Endothelial cell (in vitro differentiated cells): ENCODE measurements at places on chromosomes 4 and X. TPM values are rescaled to one million over a fixed set of nuclear protein-coding genes. Genes with fewer than 3 reads are reported as not detected.

DNA sequence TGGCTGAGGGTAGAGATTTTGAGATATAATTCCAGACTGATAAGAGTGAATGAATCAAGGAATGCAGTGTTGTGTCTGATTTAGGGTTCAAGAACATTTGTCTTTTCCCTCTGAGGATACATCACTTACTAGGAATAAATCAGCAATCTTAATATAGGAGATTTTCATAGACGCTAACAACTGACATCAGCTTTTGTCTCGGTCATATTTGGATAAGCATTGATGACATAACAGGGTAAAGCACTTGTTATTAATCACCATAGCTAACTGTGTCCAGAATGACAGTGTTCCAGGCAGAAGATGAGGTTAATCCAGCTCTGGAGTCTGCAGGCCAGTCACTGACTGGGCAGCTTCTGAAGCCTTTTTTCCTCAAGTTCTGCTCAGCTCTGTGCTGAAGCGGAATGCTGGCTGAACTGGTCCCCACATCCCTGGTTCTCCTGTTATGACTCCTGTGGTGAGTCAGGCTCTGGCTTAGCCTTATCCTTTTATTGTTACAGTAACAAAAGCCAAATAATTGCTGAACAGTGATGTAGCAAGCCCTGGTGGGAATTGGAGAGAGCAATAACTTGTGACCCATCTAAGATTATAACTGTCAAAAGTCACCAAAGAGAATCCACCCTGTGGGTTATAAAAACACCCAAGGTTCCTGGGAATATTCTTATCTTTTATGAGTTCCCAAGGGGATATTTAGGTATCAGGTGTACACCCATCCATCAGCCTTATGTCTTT, 41.8 kb downstream of the FNIP2 start:
- peak overlapping the region; percentile 44 for H3K27ac ChIP-seq
- no peak for DNase-seq
- peaks cover 30% of the 10 kb centered on the region for H3K4me1 ChIP-seq
- H3K4me3 ChIP-seq = no peak overlapping the region
- no peaks in the 10 kb centered on the region for H3K27me3 ChIP-seq

The LGI2 gene
- 0.18 TPM for total RNA-seq

GRCh38 chr4:76105652-76106051, 31.1 kb downstream of the ART3 start:
- no peak overlapping the region for H3K4me3 ChIP-seq
- no peaks in the 10 kb centered on the region for H3K4me1 ChIP-seq
- no peak overlapping the region for H3K27ac ChIP-seq
- no peaks in the 10 kb centered on the region for H3K36me3 ChIP-seq
- DNase-seq = no peak

DNA sequence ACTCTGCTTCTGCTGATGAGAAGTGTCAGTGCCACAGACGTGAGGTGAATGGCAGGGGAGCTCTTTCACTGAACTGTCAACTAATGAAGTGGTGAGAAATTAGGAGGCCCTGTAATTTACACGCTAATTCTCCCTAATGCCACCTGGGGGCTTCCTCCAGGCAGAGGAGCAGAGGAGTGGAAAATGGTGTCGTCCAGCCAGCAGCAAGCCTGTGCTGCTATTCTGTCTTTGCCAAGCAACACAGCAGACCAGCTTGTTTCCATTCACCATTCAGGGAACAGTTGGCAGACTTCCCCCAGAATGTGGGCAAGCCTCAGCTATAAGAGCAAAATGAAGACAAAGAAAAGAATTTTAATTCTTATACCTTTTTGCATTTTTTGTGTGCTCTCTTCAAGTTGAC, 245.2 kb upstream of the TET2 start:
- no peaks in the 10 kb centered on the region for H3K27me3 ChIP-seq
- no peak overlapping the region for H3K27ac ChIP-seq
- H3K4me3 ChIP-seq = no peak overlapping the region
- no peaks in the 10 kb centered on the region for H3K4me1 ChIP-seq

The UGT2A3 gene
- not detected for total RNA-seq

DNA sequence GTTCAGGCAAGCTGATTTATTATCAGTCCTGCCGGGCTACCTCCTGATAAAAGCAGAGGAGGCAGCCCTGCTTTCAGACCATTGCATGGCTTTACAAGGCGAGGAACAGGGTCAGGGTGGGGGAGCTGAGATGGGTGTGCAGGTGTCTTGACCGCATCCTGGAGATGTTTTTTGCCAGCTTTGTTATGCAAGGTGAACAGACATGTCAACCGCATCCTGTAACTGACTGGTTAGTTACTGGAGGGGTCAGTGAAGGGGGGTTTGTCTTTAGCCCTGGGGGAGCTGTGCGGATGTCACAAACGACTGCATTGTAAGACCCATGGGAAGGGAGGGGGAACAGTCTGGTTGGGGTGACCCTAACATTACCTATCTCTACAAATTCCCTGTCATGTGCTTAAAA, 10.0 kb downstream of the ADAM29 start:
- H3K4me1 ChIP-seq = peaks cover 4% of the 10 kb centered on the region
- DNase-seq = no peak
- H3K36me3 ChIP-seq = no peaks in the 10 kb centered on the region
- H3K4me3 ChIP-seq = no peak overlapping the region
- H3K27ac ChIP-seq = no peak overlapping the region
- no peaks in the 10 kb centered on the region for H3K27me3 ChIP-seq

DNA sequence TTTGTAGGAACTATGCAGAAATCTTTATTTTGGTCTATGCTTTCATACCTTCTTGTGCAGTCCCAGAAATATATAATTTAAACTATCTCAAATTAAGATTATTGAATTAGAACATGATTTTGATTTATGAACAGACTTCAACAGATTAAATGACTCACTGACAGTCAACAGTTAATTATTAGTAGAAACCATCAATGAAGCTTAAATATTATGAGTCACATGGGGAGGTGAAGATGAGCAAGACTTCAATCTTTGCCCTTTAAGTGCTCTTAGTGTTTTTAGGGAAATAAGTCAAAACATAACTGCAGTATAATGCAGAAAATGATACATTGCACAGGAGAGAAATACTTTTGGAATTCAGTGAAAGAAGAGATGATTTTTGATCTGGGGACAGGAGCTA, 81.5 kb upstream of the BMP3 start:
- H3K27me3 ChIP-seq = peaks cover 2% of the 10 kb centered on the region
- DNase-seq = no peak
- no peak overlapping the region for H3K27ac ChIP-seq
- H3K4me3 ChIP-seq = no peak overlapping the region
- no peaks in the 10 kb centered on the region for H3K36me3 ChIP-seq
- H3K4me1 ChIP-seq = no peaks in the 10 kb centered on the region

GRCh38 chrX:12824944-12825343, 33.7 kb downstream of the PRPS2 start:
- no peaks in the 10 kb centered on the region for H3K36me3 ChIP-seq
- peaks cover 4% of the 10 kb centered on the region for H3K27me3 ChIP-seq
- no peak overlapping the region for H3K4me3 ChIP-seq
- no peak overlapping the region for H3K27ac ChIP-seq
- peaks cover 4% of the 10 kb centered on the region for H3K4me1 ChIP-seq
- DNase-seq = no peak

- peak within 1 kb of the TSS; percentile 98 for H3K4me3 ChIP-seq
- H3K27ac ChIP-seq = peak within 1 kb of the TSS; percentile 75
- peak; percentile 76 for DNase-seq
- H3K36me3 ChIP-seq = no peaks in the 10 kb centered on the region
- peaks cover 7% of the 10 kb centered on the region for H3K27me3 ChIP-seq
- peaks cover 14% of the 10 kb centered on the region for H3K4me1 ChIP-seq
These were observed at the start of gene ADGRA3 for GRCh38 chr4:22515888-22516541. TSS of gene ADGRA3 (minus strand) at chr4:22516066. CDS start at chr4:22515784, 282 bp downstream.

DNA sequence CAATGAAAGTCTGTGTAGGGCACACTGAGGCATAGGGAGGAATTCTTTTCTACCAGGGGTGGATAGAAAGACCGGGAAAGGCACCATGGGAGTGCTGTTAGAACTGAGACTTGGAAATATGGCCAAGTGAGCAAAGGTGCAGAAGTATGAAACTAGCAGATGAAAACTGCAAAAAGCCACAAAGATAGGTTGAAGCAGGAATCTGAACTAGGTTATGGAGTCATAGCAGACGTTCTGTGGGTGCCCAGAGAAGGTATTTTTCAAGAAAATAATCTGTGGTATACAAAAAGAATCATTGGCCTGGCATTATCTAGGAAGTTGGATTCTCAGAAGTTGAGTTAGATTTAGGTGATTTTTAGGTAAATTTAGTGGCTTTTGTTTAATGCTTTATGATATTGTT, 48.5 kb downstream of the SMAD1 start:
- H3K4me3 ChIP-seq = no peak overlapping the region
- peaks cover 6% of the 10 kb centered on the region for H3K36me3 ChIP-seq
- DNase-seq = no peak
- H3K27me3 ChIP-seq = no peaks in the 10 kb centered on the region

The IL1RAPL1 gene
- total RNA-seq = 0.18 TPM

The RIPPLY1 gene
- not detected for total RNA-seq

- peaks cover 29% of the 10 kb centered on the region for H3K4me1 ChIP-seq
- no peaks in the 10 kb centered on the region for H3K27me3 ChIP-seq
- no peak for DNase-seq
- H3K27ac ChIP-seq = no peak overlapping the region
- H3K4me3 ChIP-seq = no peak overlapping the region
- H3K36me3 ChIP-seq = peaks cover 11% of the 10 kb centered on the region
These were observed 47.2 kb downstream of the APBB2 start for GRCh38 chr4:41167191-41167590.

DNA sequence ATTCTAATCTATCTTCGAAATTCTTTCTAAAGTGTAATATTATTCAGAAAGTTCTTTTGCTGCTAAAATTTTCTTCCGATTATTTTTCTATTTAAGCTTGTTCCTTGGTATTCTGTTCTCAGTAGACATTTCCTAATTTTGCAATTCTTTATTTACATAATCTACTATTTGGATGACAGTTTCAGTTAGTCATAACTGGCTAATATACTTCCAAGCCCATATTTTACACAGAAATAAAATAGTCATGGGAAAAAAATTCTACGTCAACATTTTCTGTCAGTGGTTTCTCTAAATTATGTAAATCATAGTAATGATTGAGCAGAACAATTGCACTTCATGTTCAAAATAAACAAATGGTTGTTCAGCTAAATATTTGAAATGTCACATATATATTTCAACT, 178.0 kb upstream of the ANKRD50 start:
- H3K27me3 ChIP-seq = no peaks in the 10 kb centered on the region
- no peaks in the 10 kb centered on the region for H3K36me3 ChIP-seq
- H3K4me1 ChIP-seq = no peaks in the 10 kb centered on the region
- no peak overlapping the region for H3K27ac ChIP-seq
- no peak overlapping the region for H3K4me3 ChIP-seq

- H3K27me3 ChIP-seq = peaks cover 1% of the 10 kb centered on the region
These were observed 18.4 kb upstream of the SORCS2 start for GRCh38 chr4:7173841-7174449.

GRCh38 chrX:151042842-151043241, 59.7 kb downstream of the HMGB3 start:
- no peaks in the 10 kb centered on the region for H3K36me3 ChIP-seq
- no peak overlapping the region for H3K27ac ChIP-seq
- DNase-seq = no peak
- H3K4me3 ChIP-seq = no peak overlapping the region

DNA sequence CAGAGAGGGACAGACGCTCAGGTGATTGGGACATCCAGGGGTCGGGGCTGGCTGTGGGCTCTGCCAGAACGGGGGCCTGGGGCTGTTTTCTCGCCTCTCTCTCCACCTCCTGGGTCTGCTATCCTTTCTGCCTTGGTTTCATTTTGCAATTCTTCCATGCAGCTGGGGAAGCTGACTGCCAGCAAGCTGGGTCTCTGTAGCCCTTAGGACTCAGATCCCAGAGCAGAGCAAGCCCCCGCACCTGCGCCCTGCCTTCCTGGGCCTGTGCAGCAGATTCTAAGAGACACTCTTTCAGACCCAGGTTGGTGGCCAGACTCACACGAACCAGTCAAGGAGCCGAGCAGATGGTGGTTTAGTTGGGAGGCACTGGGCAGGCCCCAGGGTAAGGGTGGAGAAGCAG, 59.1 kb upstream of the GRPEL1 start:
- H3K36me3 ChIP-seq = no peaks in the 10 kb centered on the region
- peaks cover 7% of the 10 kb centered on the region for H3K27me3 ChIP-seq
- H3K4me1 ChIP-seq = no peaks in the 10 kb centered on the region

DNA sequence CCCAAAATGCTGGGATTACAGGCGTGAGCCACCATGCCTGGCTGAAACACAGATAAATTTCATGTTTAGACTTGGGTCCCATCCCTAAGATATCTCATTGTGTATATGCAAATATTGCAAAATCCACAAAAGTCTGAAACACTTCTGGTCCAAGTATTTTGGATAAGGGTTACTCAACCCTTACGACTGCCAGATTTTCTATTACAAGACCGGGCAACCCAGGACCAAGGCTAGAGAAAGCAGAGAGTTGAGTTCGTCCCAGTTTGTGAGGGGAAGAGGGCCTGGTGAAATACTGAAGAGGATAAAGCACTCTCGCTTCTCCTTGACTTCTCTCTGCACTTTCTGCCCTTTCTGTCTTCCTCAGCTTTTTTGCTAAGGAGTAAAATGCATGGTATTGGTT, 34.5 kb downstream of the ZFX start:
- no peak overlapping the region for H3K4me3 ChIP-seq
- H3K27ac ChIP-seq = no peak overlapping the region
- H3K4me1 ChIP-seq = no peaks in the 10 kb centered on the region
- peaks cover 8% of the 10 kb centered on the region for H3K36me3 ChIP-seq
- H3K27me3 ChIP-seq = no peaks in the 10 kb centered on the region

GRCh38 chr4:153222707-153223426, 18.6 kb downstream of the TRIM2 start:
- peaks cover 9% of the 10 kb centered on the region for H3K27me3 ChIP-seq
- H3K4me3 ChIP-seq = peak overlapping the region; percentile 93
- H3K4me1 ChIP-seq = peaks cover 27% of the 10 kb centered on the region
- DNase-seq = peak; percentile 57
- H3K27ac ChIP-seq = peak overlapping the region; percentile 86

The GRIA3 gene
- 0.51 TPM for total RNA-seq

GRCh38 chr4:169383724-169384123, 113.0 kb upstream of the SH3RF1 start:
- H3K4me3 ChIP-seq = no peak overlapping the region
- no peaks in the 10 kb centered on the region for H3K27me3 ChIP-seq
- H3K4me1 ChIP-seq = no peaks in the 10 kb centered on the region
- H3K36me3 ChIP-seq = no peaks in the 10 kb centered on the region
- H3K27ac ChIP-seq = no peak overlapping the region
- DNase-seq = no peak

DNA sequence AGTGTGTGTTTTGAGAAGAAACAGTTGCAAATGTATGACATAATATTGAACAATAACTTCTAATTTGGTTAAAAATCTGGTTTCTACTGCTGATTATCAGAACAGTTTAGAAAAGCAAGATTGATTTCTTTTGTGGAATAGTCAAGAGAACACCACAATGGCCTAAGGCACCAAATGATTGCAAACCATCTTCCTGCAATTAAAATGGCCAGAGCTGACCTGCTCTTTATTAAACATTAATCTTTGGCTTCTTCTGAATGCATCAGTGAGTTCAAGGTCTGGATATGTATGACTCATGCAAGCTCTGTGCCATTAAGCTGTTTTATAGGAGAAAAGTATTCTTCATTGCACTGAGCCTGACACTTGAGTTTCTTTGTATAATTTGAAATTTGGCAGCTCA, 107.8 kb upstream of the PDHA2 start:
- H3K4me1 ChIP-seq = no peaks in the 10 kb centered on the region
- no peak overlapping the region for H3K27ac ChIP-seq
- no peaks in the 10 kb centered on the region for H3K27me3 ChIP-seq
- no peaks in the 10 kb centered on the region for H3K36me3 ChIP-seq
- no peak overlapping the region for H3K4me3 ChIP-seq

The CLTRN gene
- total RNA-seq = 0.95 TPM
